ENCODE measurements at places on chromosomes 13 and 19.

DNA sequence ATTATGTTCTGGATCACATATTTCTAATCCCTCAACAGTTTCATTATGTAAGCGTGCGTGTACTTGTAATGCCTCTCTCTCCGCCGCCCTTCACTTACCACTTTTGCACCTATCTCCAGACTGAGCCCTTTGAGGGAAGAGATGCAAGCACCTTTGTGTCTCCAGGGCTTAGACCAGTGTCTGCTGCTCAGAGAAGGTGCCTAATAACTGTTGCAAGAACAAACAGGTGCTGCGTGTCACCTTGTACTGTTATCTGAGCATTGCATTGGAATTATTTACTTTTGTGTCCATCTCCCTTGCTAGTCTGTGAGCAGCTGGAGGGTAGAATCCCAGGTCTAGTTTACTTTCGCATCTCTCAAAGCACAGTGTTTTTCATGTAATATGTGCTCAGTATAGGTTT lies 156.2 kb downstream of the FLT1 start:
- DNase-seq = no peak

GRCh38 chr19:4414800-4415321 lies 12.4 kb downstream of the CHAF1A start:
- DNase-seq = no peak

- DNase-seq = no peak
Measured at GRCh38 chr13:97953376-97953970, at the start of gene IPO5. Gene IPO5, plus strand, starts transcription at chr13:97953675. Its CDS starts 23,022 bp downstream, at chr13:97976697.

DNA sequence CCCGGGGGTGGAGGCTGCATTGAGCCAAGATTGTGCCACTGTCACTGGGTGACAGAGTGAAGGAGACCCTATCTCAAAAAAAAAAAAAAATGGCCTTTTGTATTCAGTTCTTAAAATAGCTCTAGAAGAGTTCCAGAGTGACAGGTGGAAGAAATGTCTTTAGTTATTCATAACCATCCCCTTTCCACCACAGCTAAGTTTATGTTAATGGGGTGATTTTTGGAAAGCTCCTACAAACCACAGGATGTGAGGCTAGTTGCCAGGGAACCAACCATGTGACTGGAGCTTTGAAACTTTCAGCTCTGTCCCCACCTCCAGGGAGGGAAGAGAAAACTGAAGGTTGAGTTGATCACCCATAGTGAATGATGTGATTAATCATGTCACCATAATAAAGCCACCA lies 6.9 kb downstream of the ZNF490 start:
- DNase-seq = no peak

DNA sequence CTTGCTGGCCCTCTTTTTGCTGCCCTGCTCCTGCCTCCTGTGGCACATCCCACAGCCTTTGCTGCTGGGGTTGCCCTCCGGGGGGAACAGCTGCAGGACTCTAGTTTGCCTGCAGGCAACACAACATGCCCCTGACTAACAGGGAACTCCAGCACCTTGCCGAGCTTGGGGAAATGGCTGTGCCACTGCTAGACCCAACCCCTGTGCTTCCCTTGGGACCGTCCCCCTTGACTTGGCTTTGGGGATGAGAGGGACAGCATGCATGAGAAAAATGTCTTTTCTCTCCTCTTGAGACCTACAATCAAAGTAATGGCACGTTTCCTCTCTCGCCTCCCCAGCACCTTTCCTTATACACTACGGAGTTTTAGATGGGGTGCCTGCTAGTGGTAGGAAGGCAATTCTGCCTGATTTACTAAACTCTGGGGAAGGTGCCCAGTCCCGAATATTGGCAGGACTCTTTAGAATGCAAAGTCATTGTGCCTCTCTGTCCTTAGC lies 12.4 kb upstream of the VWA8 start:
- DNase-seq = no peak
